A673 (cell line): ENCODE measurements at places on chromosomes 3 and 15. TPM values are rescaled to one million over a fixed set of nuclear protein-coding genes. Genes with fewer than 3 reads are reported as not detected.
A peak's percentile ranks its signal among the peaks of the same experiment; 100 is the strongest.

The RBPMS2 gene
- total RNA-seq: 2.9 and 4.9 TPM in 2 replicates

The PRR23B gene
- total RNA-seq: not detected in 2 replicates

GRCh38 chr15:31344823-31345605, 18.4 kb downstream of the KLF13 start:
- H3K27ac ChIP-seq: no peak overlapping the region
- H3K4me3 ChIP-seq: no peak overlapping the region
- DNase-seq: no peak
- no peaks in the 10 kb centered on the region for H3K36me3 ChIP-seq
- no peaks in the 10 kb centered on the region for H3K27me3 ChIP-seq
- H3K4me1 ChIP-seq: peaks cover 2% of the 10 kb centered on the region

DNA sequence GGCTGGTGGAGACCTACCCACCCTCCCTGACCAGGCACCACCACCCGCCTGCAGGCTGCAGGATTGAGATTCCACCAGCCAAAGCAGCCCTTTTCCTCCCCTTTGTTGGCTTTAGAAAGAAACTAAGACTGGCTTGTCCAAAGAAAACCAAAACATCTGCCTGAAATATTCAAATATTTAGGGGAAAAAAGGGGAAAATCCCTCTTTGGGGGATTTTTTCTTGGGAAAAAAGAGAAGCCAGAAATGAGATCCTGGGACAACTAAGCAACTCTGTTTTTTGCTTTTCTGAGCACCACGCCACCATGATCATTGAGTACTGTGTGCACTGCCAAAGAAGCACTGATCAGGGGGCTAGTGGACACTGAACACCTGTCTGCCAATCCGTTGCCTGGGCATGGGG, 2.6 kb downstream of the DCLK3 start:
- H3K27ac ChIP-seq: no peak overlapping the region
- H3K4me3 ChIP-seq: no peak overlapping the region
- no peak for DNase-seq
- H3K36me3 ChIP-seq: no peaks in the 10 kb centered on the region
- peaks cover 4% of the 10 kb centered on the region for H3K4me1 ChIP-seq

DNA sequence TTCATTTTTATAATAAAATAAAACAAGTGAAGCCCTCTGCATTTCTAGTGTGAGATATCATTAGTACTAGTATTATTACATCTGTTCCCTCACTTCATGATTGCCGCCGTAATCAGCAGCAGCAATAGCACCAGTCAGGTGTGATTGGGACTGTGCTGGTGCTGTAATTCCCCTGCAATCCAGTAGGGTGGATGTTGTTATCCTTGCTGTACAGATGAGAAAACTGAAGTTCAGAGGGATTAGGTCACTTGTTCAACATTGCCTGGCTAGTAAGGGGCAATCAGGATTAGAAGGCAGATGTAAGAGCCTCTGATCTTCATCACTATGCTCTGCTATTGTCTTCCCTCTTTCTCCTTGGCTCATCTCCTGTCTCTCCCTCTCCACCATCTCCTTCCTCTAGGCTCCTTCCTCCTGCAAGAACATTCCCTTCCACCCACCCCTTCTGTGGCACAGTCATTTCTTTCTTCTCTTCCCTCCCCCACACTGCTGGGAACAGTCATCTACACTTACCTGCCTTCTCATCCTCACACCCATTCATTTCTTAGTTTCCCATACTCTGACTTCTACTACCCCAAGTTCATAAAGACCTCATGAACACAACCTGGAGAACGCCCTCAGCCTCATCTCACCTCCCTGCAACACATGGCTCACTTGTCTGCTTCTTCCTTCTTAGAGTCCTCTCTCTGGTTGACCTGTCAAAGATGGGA, 29.7 kb downstream of the CRYGS start:
- H3K27ac ChIP-seq: no peak overlapping the region
- H3K36me3 ChIP-seq: no peaks in the 10 kb centered on the region
- H3K4me1 ChIP-seq: no peaks in the 10 kb centered on the region
- H3K4me3 ChIP-seq: no peak overlapping the region
- peak; percentile 15 for DNase-seq
- H3K27me3 ChIP-seq: peaks cover 3% of the 10 kb centered on the region

GRCh38 chr3:100261485-100261903, 702 bp downstream of the TBC1D23 start:
- H3K4me3 ChIP-seq: peak overlapping the region; percentile 90
- DNase-seq: no peak
- peaks cover 16% of the 10 kb centered on the region for H3K4me1 ChIP-seq
- no peaks in the 10 kb centered on the region for H3K27me3 ChIP-seq
- no peaks in the 10 kb centered on the region for H3K36me3 ChIP-seq

DNA sequence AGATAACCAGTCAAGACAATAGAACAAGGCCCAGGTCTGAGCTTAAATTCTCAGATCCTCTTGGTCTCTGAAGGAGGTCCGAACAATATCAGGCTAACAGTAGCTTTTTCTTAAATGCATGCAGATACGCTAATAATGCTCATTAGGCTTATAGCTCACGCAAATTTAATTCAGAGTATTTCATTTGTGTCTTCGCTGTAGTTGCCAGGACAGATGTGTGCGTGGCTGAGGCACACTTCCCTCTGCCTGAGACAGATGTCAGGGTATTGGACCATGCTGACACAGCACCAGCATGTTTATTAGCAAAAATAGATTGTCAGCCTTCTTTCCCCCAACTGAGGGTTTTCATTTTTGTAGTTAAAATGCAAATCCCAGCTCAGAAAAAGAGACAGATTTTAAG, 102.9 kb upstream of the BFSP2 start:
- no peaks in the 10 kb centered on the region for H3K36me3 ChIP-seq
- no peak overlapping the region for H3K27ac ChIP-seq
- H3K27me3 ChIP-seq: no peaks in the 10 kb centered on the region
- H3K4me1 ChIP-seq: peaks cover 61% of the 10 kb centered on the region

DNA sequence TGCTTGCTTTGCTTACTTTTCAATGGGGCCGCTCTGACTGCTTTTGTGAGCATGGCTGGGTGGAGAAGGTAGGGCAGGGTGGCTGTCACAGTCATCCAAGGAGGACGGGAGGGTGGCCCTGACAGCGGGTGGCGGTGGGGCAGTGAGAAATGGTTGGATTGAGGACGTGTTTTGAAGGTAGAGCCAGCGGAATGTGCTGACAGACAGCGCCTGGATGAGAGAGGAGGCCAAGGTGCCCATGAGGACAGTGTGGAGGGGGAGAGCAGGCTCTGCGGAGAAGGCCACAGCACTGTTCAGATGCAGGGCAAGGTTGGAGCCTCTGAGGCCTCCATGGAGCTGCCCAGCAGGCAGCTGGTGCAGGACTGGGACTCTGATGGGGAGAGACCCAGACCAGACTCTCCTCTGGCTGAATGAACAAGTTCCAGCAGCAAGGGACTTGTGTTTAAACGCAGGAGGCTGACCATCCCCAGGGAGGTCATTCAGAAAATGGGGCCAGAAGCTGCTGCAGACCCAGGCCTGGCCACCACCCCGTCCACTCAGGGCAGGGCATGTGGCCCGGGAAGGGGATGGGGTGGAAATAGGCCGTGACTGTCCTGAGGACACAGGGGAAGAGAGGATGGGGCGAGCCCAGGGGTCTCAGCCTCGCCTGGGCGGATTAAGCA, 120.3 kb upstream of the PRR20G start:
- H3K36me3 ChIP-seq: no peaks in the 10 kb centered on the region
- DNase-seq: no peak
- no peaks in the 10 kb centered on the region for H3K27me3 ChIP-seq
- H3K27ac ChIP-seq: no peak overlapping the region
- H3K4me1 ChIP-seq: no peaks in the 10 kb centered on the region
- H3K4me3 ChIP-seq: no peak overlapping the region
